Activated CD4-positive, alpha-beta T cell treated with anti-CD3 and anti-CD28 coated beads for 48 hours (primary cell): ENCODE measurements at places on chromosomes 7 and 10.

DNA sequence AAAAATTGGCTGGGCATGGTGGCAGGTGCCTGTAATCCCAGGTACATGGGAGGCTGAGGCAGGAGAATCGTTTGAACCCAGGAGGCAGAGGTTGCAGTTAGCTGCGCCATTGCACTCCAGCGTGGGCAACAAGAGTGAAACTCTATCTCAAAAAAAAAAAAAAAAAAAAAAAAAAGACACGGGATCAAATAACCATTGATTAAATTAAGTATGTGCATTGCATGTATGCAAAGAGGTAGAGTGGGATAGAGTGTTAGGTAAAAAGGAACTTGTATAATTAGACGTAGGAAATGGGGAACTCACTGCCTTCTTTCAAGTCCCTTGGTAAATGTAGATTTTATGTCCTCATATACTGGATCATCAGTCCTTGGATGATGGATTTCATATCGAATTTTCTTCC, 13.1 kb downstream of the VCL start:
- no peak for DNase-seq

DNA sequence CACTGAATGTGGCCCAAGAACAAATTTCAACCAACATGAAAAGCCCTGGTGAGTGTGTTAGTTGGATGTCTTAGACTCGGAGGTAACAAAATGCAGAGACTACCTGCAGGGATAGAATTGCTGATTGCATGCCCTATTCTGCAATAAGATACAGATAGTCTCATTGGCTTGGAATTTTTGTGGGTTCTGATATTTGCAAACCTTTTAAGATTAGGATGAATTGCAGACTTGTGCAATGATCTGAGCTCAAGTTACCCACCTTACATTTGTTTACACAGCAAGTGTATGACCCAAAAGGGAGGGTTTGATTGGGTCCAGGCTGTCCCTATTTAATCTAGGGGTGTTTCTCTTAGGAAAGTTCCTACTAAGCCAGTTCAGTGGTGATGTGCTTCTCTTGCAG, 45.4 kb downstream of the GPR37 start:
- no peak for DNase-seq

DNA sequence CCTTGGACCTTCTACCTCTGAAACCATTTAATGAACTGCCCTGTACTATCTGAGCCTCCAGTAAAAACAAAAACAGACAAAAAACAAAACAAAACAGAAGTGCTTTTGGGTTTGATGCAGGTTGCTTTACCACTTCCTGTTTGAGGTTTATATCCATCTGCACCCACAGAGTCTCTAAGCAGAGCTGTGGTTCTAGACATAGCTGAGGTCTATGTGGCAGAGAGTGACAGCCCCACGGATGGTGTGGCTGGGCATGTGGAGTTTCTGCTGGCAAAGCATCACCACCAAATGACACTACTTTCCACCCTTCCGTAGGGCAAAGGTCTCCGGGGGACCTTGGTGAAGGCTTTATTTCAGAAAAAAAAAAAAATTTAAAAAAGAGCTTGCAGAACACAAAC, 754.2 kb downstream of the GRID1 start:
- DNase-seq = peak; percentile 38

GRCh38 chr7:12711124-12711523, 23.7 kb downstream of the ARL4A start:
- no peak for DNase-seq

DNA sequence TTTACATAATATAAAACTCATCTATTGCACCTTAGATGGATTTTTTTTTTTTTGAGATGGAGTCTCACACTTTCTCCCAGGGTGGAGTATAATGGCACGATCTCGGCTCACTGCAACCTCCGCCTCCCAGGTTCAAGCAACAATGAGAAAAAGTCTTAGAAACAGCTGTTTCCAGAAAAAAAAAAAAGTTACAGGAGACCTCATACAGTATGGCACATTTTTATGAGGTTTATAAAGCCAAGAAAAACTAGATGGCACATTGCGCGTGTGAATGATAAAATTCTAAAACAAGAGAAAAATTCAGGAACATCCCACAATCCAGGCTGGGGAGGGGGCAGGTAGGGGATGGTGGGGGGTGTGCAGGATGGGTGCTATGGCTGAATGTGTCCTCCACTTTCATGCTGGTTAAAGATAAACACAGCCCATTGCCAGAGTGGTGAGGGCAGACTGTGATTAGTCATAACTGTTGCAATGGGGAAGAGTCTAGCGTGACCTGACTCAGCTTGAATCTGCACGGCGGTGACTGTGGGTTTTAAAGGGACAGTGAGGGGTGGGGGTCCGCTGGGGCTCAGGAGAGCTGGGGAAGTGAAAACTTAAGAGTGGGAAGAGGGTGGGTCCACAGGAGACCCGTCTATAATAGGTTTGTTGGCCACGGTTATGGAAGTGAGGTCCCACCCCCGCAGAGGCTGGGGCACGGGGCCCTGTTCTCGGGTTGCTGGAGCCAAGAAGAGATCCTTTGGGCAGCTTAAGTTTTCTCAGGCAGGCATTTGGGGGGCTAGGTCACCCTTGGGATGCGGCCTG, 11.9 kb upstream of the LRRC27 start:
- DNase-seq = peak; percentile 61

GRCh38 chr7:91880413-91881241, at the start of gene MTERF1:
MTERF1 (minus strand) TSS chr7:91880702; CDS start chr7:91880083, 619 bp downstream.
- DNase-seq = peak; percentile 96

GRCh38 chr10:43437141-43437870, 395 bp downstream of the ZNF487 start:
- no peak for DNase-seq

GRCh38 chr10:114391599-114391998, 12.7 kb downstream of the AFAP1L2 start:
- DNase-seq = no peak

DNA sequence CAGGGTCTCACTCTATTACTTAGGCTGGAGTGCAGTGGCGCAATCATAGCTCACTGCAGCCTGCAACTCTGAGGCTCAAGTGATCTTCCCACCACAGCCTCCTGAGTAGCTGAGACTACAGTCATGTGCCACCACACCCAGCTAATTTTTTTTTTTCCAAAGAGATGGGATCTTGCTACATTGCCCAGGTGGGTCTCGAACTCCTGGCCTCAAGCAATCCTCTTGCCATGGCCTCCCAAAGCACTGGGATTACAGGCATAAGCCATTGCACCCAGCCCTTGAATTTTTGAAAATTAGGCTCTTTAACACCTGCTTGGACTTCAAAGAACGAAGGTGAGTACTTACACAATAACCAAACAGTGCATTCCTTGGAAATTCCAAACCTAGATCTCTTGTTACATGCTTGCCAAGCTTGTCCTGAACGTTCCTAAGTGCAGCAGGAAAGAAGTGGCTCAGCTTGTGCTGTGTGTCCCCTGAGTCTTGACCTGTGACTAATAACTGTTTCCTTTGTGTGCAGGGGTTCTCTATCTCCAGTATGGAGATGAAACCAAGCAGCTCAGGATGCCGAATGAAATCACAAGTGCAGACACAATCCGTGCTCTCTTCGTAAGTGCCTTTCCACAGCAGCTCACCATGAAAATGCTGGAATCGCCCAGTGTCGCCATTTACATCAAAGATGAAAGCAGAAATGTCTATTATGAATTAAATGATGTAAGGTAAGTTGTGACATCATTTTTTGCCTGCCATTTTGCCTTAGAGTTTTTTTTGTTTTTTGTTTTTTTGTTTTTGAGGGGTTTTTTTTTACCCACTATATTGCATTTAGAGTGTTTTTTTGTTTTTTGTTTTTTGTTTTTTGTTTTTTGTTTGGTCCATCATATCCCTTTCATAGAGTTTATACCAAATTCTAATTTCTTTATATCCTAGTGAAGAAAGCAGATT, 223.8 kb downstream of the KIAA1217 start:
- no peak for DNase-seq

- DNase-seq = no peak
Measured at GRCh38 chr10:48670978-48671913, 13.4 kb upstream of the WDFY4 start.

GRCh38 chr10:75929630-75930161, 498.3 kb downstream of the LRMDA start:
- no peak for DNase-seq

DNA sequence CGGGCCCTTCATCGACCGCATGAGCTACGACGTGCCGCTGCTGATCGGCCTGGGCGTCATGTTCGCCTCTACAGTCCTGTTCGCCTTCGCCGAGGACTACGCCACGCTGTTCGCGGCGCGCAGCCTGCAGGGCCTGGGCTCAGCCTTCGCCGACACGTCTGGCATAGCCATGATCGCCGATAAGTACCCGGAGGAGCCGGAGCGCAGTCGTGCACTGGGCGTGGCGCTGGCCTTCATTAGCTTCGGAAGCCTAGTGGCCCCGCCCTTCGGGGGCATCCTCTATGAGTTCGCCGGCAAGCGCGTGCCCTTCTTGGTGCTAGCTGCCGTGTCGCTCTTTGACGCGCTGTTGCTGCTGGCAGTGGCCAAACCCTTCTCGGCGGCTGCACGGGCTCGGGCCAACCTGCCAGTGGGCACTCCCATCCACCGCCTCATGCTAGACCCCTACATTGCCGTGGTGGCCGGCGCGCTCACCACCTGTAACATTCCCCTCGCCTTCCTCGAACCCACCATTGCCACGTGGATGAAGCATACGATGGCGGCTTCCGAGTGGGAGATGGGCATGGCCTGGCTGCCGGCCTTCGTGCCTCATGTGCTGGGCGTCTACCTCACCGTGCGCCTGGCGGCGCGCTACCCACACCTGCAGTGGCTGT, 1.2 kb downstream of the SLC18A3 start:
- DNase-seq = peak; percentile 18

DNA sequence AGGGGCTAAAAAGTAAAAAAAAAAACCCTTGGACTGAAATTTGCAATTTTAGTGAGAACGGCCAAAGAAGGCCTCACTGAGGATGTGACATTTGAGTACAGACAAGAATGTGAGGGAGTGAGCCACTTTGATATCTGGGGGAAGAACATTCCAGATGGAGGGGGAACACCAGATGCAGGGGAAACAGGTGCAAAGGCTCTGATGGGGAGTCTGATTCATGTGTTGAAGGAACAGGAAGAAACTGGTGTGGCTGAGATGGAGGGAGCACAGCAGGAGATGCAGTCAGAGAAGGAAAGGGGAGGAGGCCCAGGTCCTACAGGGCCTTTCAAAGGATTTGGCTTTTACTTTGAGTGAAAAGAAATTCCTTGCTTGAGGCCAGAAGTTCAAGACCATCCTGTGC, 615.7 kb upstream of the NRP1 start:
- DNase-seq = no peak

DNA sequence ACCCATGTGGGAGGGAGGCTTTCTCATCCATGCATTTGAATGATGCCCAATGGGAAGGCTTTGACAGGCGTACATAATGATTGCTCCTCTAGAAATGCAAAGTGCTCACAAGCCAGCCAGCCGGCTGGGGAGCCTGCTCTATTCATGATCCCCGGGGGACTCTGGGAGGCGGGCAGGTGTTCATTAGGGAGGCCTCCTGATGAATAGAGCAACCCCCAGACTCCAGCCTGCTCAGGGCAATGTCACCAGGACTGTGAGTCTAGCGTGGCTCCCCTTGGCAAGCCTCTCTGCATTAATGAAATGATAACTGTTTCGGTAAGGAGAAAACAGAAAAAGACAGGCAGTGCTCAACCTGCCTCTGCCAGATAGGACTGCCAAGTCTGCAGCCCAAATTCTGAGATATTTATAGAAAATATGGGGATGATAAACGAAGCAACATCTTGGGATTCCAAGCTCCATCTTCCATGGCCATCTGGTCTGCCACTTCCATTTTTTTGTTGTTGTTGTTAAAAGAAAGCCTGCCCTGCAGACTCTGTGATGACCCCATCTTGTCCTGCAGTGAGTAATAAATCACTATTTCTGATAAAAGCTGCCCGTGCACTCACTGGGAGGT, 236.4 kb downstream of the PRPF18 start:
- no peak for DNase-seq

- no peak for DNase-seq
Measured at GRCh38 chr7:105825371-105825770, 51.0 kb downstream of the ATXN7L1 start.

DNA sequence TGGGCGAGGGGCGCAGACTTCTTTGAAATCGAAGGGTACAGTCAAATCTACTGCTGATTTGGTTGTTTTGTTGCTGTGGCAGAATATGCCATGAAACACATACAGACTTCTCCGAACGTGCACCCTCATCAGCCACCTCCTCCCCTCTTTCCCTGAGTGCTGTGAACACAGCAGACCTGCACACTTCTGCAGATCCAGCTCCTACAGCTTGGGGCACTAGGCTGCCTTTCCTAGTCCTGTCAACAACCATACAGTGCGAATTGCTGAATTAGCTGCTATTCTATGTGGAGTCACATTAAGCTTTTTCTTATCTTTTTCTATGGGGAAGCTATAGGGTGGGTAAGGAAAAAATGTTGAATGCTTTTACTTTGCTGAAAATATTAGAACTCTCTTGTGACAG, 57.5 kb downstream of the COL17A1 start:
- peak; percentile 42 for DNase-seq

GRCh38 chr7:41060796-41061195, 642.1 kb downstream of the INHBA start:
- DNase-seq = no peak

GRCh38 chr10:23702977-23703414, 264.1 kb downstream of the OTUD1 start:
- DNase-seq = peak; percentile 71

DNA sequence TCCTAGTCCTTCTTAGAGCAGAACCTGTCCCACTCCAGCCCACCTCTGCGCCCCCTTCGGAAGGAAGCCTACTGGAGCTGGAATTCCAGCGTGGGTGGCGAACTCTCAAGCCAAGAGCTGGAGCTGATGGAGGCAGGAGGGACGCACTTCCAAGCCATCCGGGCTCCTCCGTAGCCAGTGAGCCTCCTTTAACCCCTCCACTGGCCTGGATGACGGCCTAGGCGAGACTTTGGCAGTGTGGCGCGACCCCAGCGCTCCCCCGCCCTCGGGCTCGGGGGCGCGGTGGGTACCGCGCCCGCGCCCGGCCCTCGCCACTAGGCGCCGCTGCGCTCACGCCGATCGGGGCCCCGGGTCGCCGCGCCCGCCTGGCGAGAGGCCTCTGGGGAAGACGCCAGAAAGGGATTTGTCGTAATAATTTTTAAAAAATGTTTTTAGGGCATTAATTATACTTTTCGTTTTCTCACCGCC, 5.1 kb upstream of the EMX2 start:
- DNase-seq = no peak

DNA sequence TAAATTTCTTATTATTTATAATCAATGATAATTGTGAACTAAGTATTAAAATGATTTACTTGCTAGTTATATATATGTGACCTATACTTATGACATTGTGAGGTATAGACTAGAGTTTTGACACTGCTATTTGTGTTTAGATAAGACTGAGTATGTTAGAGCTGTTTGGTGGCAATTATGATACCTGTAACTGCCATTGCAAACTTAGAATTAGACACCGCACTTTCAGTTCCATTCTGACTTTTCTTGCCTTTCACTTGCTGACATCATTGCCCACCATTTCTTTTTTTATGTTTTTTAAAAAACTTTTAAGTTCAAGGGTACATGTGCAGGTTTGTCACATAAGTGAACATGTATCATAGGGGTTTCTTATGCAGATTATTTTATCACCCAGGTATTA, 214.5 kb downstream of the MBL2 start:
- DNase-seq = no peak
